ENCODE measurements at places on chromosomes 1 and 21.
A peak's percentile ranks its signal among the peaks of the same experiment; 100 is the strongest.

- no peak for DNase-seq
Measured at GRCh38 chr1:161250829-161251228, 7.7 kb upstream of the PCP4L1 start.

GRCh38 chr1:84538599-84538998 lies 32.2 kb upstream of the GNG5 start:
- no peak for DNase-seq

DNA sequence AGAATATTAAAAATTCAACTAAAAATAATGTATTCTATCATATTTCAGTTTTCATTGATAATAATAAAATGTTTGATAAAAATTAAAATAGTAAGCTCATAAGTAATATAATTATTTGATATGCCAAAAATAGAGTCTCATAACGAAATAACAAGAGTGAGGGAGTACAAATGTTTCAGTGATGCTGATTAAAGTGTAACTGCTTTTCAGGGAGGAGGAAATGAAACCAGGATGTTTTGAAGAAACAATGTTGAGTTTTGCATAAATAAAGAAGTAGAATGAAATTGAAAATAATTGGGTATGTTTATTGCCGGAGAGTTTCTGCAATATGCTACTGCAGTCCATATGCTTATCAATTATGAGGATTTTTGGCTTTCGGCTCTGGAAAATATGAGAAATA lies 1159.8 kb upstream of the ADGRL2 start:
- no peak for DNase-seq

DNA sequence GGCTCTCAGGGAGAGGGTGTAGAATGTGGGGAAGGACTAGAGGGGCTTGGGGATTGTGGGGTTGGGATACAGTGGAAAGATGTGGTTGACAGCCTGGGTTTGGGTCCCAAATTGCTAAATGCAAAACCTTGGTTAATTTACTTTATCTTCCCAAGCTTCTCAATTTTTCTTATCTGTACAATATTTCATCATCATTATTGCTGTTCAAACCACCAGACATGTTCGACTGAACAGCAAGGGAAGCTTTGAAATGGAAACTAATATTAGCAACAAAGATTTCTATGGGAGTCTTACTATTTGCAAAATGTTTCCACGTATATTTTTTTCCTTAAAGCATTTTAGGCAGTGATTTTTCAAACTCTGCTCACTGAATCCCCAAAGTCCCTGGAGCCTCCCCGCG lies 67.0 kb upstream of the KAZN start:
- no peak for DNase-seq

- peak; percentile 27 for DNase-seq
Measured at GRCh38 chr1:220529521-220530020, 1.6 kb downstream of the MARK1 start.

- DNase-seq: no peak
Measured at GRCh38 chr1:82018319-82018718, 217.6 kb downstream of the ADGRL2 start.

DNA sequence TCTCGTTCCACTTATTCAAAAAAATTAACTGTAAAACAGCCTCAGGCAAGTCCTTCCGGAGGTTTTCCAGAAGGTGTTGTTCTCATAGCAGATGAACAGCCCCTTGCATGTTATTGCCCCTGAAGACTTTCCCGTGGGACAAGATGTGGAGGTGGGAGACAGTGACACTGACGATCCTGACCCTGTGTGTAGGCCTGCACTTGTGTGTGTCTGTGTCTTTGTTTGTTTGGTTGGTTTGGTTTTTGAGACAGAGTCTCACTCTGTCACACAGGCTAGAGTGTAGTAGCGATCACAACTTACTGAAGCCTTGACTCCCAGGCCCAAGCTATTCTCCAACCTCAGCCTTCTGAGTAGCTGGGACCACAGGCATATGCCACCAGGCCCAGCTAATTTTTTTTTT lies 12.6 kb downstream of the ETV3L start:
- DNase-seq: no peak

GRCh38 chr1:226551299-226551698 lies 2.7 kb downstream of the STUM start:
- no peak for DNase-seq

DNA sequence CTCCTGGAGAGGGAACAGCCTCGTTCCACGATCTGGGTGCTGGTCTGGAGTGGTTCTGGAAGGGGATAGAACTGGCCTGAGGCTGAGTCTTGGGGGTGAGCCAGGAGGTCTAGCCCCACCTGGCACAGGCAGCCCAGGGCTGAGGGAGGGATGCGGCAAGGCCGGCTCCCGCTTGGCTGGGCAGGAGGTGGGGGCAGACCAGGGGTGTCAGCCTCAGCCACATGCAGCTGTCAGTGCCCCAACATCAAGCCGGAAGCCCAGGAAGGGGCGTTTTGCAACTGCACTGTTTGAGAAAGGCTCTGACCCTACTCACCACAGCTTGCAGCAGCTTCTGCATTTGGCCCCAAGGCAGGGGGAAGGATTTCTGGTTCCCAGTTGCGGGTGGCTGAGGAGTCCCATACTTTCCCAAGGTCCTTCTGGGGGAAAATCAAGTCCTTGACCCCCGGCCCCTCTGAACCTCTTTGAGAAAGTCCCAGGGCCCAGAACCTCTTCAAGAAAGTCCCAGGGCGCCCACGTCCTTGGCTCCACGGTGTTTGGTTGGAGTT lies 2.0 kb downstream of the EFHD2 start:
- peak; percentile 56 for DNase-seq

DNA sequence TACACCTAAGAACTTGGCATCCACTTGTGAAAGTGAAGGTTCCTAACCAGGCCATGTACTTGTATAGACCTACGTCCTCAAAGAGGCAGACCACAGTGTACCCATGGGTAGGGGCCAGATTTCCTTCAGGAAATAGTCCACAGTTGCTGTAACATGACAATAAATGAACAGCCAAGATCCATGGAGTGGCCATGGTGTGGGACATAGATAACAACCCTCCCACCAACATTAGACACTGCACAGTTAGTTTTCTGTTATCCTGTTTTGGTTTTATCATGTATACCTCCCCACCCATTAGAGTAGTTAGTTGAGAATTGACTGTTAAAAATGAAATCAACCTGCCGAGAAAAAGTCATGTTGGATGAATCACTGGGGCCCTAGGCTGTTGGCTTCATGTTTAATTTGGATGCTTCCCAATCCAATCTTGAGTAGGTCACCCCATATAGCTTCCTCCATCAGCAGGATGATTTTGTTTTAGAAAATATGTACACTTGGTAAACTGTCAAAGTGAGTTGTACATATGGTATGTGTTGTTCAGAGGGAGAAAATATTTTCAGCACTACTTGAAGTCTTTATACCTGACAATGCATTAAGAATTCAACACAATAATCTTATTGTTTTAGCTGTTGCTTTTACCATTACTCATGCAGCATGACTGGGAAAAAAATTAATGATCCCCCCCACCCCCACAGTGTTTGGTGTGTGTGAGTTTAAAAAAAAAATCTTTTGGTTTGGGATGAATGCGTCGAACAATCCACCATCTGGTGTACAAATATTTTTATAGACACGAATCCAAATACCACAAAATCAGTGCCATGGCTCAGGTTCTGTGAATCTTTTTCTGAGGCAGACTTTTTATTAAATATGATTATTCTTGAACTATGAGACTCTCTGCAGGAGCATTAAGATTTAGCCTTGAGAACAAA lies 88.3 kb upstream of the ARHGAP29 start:
- peak; percentile 52 for DNase-seq

GRCh38 chr1:197725044-197725443 lies 50.2 kb downstream of the DENND1B start:
- DNase-seq: peak; percentile 4

DNA sequence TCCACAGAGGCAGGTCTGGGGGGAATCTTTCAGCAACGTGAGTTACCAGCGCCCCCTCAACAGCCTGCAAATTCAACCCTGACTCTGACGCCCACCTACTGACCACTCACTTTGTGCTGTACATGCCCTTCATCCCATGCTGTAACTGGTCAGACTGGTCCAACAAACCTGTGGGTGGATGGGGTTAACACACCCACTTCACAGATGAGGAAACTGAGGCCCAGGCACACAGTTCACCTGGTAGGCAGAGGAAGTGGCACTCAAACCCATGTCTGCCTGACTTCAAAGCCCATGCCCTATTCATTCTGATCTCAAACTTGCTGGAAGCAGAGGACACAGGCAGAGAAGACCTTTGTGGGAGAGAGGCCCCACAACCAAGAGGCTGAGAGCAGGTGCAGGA lies 172.9 kb downstream of the TRABD2B start:
- DNase-seq: no peak

DNA sequence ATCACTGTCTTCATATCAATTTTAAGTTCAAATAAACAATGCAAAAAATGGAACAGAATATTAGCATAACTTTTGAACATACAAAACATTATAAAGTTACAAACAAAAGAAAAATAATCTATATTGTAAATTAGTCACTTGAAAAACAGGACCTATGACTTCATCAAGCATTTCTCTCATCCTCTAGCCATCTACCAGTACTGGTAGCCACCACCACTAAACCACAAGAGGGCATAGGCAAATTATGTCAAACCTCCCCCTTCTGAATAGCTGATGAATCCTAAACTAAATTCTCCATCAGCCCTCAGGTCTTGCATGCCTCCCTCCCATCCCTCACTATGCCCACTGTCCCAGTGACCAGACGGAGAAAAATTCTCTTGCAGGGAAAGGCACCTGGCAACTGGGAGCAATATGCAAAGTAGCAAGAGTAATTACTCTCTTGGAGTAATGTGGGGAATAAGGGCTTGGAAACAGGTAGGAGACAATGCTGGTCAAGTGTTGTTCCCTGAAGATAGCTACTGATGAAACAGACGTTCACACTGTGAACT lies 37.1 kb downstream of the SSX2IP start:
- DNase-seq: no peak

DNA sequence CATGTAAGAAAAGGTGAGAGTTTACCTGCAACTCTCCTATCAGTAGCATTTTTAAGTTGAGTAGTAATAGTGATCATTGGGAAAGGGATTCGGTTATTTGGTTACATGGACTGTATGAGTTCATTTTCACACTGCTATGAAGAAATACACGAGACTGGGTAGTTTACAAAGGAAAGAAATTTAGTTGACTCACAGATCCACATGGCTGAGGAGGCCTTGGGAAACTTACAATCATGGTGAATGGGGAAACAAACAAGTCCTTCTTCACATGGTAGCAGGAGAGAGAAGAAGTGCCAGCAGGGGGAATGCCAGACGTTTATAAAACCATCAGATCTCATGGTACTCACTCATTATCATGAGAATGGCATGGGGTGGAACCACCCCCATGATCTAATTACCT lies 59.3 kb upstream of the FBXO28 start:
- DNase-seq: no peak

DNA sequence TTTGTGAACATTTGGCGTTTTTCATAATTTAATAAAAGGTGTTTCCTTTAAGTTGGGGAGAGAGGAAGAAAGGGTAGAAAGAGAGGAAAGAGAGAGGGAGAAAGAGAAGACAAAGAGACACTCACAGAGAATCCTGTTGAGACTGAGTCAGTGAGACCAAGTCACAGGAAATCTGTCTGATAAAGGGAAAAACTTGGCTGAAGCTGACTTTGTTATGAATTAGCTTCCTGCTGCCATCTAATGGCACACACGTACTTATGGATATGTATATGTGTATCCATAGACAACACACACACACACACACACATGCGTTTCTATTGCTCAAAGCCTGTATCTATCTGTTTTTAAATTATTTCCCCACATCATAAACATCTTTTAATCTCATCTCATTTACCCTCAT lies 42.5 kb upstream of the DISC1 start:
- peak; percentile 44 for DNase-seq

- no peak for DNase-seq
Measured at GRCh38 chr1:115989699-115990098, 13.4 kb downstream of the SLC22A15 start.

GRCh38 chr1:227779685-227780084 lies 35.8 kb upstream of the PRSS38 start:
- DNase-seq: no peak

GRCh38 chr1:1079408-1080121 lies 5.5 kb upstream of the RNF223 start:
- DNase-seq: peak; percentile 78

DNA sequence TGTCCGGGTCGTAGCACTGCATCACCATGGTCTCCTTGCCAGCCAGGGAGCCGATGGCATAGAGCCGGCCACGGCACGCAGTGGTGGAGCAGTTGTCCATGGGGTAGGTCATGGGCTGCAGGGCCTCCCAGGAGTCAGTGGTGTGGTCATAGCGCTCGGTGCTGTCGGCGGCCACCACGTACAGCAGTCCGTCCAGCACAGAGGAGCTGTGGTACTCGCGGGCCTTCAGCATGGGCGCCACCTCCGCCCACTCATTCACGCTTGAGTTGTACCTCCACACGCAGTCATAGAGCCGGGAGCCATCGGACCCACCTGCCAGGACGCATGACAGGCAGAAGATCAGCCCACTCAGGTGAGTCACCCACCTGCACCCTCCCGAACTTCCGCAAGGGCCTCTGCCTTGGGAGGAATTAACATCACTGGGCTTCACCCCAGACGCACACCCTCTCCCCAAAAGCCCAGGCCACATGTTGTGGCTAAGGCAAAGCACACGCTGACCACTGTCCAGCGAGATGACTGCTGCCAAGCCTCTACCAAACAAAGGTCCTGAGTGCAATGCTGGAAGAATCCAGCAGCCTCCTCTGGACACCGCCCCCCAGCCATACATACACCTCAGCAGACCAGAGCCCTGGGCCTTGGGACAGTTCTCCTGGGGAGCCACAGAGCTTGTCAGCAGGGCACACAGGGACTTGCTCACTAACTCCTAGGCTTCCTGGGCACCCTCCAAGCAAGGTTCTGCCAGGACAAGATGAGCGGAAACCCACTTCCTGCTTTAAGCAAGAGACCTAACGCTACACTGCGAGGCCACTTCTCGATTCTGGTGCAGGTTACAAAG lies 3.3 kb downstream of the KLHL21 start:
- DNase-seq: no peak

DNA sequence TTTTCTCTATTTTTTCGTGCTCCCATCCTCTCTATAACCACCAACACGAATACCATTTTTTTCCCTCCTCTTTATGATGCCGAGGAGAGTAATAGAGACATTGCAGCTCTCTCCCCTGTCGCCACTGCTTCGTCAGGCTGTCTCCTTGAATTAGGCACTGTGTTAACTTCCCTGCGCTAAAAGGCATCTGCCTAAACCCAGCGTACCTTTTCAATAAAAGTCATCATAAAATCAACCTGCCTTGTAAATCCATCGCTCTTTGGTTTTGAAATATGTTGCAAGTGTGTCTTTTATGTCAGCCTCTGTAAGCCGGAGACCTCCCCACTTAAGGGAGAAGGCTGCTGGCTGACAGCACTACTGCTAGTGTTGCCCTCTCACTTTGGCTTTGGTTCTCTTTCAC lies 8.7 kb downstream of the RNF220 start:
- no peak for DNase-seq

DNA sequence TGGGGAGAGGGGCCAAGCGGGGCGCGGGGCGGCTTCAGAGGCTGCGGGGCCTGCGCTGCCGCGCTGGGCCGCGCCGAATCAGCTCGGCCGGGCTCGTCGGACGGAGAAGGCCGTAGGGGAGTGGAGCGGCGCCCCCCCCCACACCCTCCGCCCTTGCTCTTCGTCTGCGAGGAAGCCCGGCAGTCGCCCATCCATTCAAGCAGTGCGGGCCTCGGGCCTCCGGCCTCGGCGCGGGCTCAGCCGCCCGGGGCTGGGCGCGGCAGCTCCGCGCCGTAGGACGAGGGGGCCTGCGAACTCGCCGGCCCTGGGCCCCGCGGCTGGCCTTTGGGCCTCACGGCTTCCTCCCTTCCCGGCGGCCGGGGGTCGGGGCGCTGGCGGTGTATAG lies 564 bp downstream of the CTPS1 start:
- DNase-seq: no peak

- DNase-seq: no peak
Measured at GRCh38 chr1:32969566-32969965, 5.0 kb upstream of the RNF19B start.

- no peak for DNase-seq
Measured at GRCh38 chr1:230230948-230231773, 164.1 kb downstream of the GALNT2 start.

All from muscle of back (tissue), 13 donors.